ENCODE measurements at places on chromosomes 3 and 15.

GRCh38 chr3:135840436-135840835 is 125.1 kb upstream of the PPP2R3A start:
- H3K36me3 ChIP-seq, result no peaks in the 10 kb centered on the region
- H3K27ac ChIP-seq, result no peak overlapping the region
- no peak overlapping the region for H3K4me3 ChIP-seq
- DNase-seq, result no peak
- H3K27me3 ChIP-seq, result no peaks in the 10 kb centered on the region

DNA sequence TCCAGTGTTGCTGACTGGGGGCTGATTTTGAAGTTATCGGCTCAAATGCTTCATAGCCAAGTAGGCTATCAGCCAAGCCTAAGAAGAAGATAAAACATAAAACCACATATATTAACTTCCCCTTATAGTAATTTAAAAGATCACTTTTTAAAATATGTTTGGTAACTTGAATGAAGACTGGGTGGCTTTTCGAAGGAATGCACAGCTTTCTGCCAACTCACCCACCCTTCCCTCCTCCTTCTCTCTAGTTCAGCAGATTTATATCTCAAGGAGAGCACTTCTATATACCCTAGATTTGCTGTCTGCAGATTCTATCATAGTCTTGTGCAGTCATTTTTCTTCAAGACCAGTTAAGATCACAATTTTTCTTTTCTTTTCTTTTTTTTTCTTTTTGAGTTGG is 189.4 kb upstream of the CHRM5 start:
- no peaks in the 10 kb centered on the region for H3K4me1 ChIP-seq
- H3K27ac ChIP-seq, result no peak overlapping the region
- DNase-seq, result no peak
- H3K36me3 ChIP-seq, result peaks cover 3% of the 10 kb centered on the region
- peaks cover 64% of the 10 kb centered on the region for H3K27me3 ChIP-seq

GRCh38 chr15:77168616-77169015 is 97.7 kb upstream of the TSPAN3 start:
- H3K4me3 ChIP-seq, result no peak overlapping the region
- H3K27me3 ChIP-seq, result no peaks in the 10 kb centered on the region
- H3K4me1 ChIP-seq, result peaks cover 10% of the 10 kb centered on the region
- no peak for DNase-seq
- H3K27ac ChIP-seq, result no peak overlapping the region

DNA sequence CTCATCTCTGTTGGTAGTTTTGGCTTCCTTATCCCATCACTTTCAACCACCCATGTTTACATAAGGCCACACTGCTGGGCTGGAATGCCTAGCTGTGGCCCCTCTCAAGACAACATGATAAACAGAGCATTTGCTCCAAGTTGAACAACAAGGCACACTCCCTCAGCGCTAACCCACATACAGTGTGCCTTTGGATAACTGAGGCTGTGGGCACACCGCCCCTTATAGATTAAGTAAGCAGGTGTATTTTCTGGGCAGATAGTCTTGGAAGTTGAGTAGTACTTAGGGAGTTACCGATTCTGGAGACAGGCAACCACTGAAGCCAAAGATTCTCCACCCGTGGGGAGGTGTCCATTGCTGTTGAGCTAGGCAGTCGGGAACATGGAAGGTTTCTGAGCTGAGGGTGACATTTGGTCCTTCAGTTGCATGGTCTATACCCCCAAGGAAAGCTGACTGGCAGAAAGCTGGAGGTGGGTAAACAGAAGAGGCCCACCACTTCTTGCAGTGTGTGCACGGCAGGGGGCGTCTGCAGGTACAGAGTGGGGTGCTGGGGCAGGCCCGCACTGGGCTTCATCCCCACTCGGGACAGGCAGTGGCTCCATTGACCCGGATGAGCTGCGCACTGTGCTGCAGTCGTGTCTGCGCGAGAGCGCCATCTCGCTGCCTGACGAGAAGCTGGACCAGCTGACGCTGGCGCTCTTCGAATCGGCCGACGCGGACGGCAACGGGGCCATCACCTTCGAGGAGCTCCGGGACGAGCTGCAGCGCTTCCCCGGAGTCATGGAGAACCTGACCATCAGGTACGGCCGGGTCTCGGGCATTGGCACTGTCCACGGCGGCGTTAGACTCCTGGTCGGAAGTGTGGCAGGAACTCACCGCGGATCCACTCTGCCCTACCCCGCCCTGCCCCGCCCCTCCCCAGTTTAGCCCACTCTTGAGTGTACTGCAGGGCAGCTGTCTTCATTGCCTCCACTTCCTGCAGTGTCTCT is 16.8 kb downstream of the NOX5 start:
- H3K4me1 ChIP-seq, result peaks cover 3% of the 10 kb centered on the region
- H3K4me3 ChIP-seq, result peak overlapping the region; percentile 71
- H3K27me3 ChIP-seq, result peaks cover 32% of the 10 kb centered on the region
- H3K27ac ChIP-seq, result no peak overlapping the region

DNA sequence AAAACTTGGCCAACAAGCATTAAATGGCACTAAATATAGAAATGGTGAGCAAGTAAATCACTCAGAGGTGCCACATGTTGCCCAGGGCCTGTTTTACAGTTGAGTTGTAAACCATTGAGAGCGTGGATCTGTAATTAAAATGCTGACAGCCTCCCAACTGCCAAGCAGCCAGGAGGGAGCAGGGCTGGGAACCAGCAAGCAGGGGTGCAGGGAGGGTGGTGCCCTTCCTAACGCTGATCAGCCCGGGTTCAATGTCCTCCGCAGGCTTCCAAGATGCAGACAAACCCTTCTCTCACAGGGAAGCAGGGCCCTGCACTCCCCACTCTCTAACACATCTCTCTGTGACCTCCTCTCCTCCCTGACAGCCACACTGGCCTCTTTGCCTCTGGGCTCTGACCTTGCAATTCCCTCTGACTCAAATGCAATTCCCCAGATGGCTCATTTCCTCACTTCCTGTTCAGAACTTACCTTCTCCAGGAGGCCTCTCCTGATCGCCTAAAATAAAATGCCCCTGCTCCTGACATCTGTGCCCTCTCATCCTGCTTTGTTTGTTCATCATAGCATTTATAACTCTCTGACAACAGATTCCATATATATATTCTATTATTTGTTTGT is 40.0 kb downstream of the WNT7A start:
- H3K36me3 ChIP-seq, result peaks cover under 1% of the 10 kb centered on the region
- H3K4me3 ChIP-seq, result no peak overlapping the region
- H3K27me3 ChIP-seq, result peaks cover 2% of the 10 kb centered on the region

DNA sequence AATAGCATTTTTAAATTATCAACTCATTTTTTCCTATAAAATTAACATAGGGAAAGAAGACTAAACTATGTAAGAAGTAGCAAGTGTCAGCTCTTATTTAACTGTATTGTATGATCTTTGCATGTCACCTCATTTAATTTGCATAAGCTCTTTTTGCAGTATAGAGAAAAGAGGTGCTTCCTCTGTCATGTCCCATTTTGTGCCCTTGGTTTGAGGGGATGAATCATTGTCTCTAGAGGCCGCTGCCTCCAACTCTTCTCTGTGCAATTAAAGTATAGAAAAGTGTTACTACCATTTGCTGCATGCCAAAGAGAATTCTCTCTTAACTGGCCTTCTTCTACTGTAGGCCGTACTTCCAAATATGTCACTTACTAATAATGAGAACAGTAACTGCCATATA is 93.4 kb downstream of the LRRC28 start:
- H3K27me3 ChIP-seq, result no peaks in the 10 kb centered on the region
- H3K4me3 ChIP-seq, result no peak overlapping the region
- H3K36me3 ChIP-seq, result no peaks in the 10 kb centered on the region
- H3K27ac ChIP-seq, result no peak overlapping the region
- H3K4me1 ChIP-seq, result peaks cover 5% of the 10 kb centered on the region

GRCh38 chr3:71453822-71454511 is 129.6 kb downstream of the FOXP1 start:
- no peak for DNase-seq
- peak overlapping the region; percentile 95 for H3K27ac ChIP-seq
- no peaks in the 10 kb centered on the region for H3K27me3 ChIP-seq
- H3K4me1 ChIP-seq, result peaks cover 73% of the 10 kb centered on the region

GRCh38 chr3:164673738-164674137 is 404.6 kb downstream of the SI start:
- no peak for DNase-seq
- H3K4me1 ChIP-seq, result no peaks in the 10 kb centered on the region
- H3K4me3 ChIP-seq, result no peak overlapping the region

GRCh38 chr15:71115567-71116351 is 488 bp downstream of the THSD4 start:
- peak overlapping the region; percentile 85 for H3K4me3 ChIP-seq
- DNase-seq, result no peak
- peaks cover 7% of the 10 kb centered on the region for H3K4me1 ChIP-seq
- H3K36me3 ChIP-seq, result peaks cover 2% of the 10 kb centered on the region
- H3K27me3 ChIP-seq, result peaks cover 58% of the 10 kb centered on the region
- H3K27ac ChIP-seq, result no peak overlapping the region

GRCh38 chr15:89333011-89333860 is 1.4 kb downstream of the POLG start:
- H3K4me3 ChIP-seq, result peak overlapping the region; percentile 85
- peaks cover 3% of the 10 kb centered on the region for H3K36me3 ChIP-seq
- H3K27ac ChIP-seq, result peak overlapping the region; percentile 79
- peaks cover 44% of the 10 kb centered on the region for H3K4me1 ChIP-seq
- DNase-seq, result no peak

DNA sequence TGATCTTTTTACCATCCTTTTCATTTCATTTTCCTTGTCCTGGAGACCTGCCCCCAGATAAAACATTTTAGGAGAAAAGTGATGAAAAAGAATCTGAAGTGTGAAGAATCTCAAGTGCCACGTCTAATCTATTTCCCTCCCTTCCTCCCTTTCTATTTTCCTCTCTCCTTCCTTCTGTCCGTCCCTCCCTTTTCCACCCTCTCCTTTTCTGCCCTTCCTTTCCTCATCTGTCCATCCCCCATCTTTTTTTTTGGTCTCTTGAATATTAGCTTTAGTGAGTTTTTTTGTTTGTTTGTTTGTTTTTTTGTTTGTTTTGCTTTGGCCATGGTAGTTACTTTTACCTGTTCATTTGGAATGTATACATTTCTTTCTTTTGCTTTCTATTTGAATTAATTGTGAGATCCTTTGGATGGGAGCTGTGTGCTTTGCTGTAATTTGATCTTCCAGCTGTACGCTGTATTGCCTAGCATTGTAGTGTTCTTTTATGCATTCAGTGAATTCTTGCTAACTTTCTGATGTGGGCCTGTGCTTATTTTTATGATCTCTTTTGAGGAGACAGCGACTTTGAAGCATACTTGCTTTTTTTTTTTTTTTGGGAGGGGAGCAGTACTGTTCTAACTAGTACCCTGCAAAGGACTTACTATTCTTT is 19.2 kb downstream of the CDIN1 start:
- no peak overlapping the region for H3K4me3 ChIP-seq
- DNase-seq, result no peak
- peaks cover 2% of the 10 kb centered on the region for H3K36me3 ChIP-seq
- H3K27ac ChIP-seq, result no peak overlapping the region
- H3K27me3 ChIP-seq, result no peaks in the 10 kb centered on the region

Data from T-helper 17 cell (primary cell).